ENCODE measurements at places on chromosomes 6 and 20. TPM values are rescaled to one million over a fixed set of nuclear protein-coding genes. Genes with fewer than 3 reads are reported as not detected.

Gene NHSL1
- 2.0 TPM for total RNA-seq

DNA sequence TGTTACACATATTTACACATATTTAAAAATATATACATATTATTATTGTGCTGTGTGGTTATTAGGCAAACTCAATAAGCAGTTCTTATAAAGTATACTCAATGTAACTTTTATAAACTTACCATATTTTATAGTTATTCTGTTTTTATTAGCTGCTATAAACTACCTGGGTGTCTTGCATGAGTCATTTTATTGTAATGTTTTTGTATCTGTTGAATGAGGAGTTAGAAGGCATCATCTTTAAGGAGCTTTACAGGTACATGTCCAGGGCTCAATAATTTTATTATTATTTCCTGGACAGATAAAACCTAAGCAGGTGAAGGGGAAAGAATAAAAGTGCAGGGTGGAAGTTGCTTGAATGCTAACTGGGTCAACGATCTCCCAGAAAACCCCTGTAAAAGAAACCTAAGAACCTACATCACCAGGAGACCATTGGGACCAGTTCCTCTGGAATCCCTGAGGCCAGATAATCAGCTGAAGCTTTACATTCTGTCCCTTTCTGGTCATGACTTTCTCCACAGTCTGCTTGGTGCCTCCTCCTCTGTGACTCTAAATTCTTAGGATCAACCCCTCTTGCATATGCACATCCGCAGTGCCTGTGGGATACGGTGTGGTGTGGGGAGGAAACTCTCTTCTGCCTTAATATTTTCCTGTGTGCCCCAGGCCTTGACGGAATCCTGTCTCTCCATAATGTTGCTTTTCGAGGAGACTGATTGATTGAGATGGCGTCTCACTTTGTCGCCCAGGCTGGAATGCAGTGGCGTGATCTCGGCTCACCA lies 38.0 kb downstream of the TRIM38 start:
- no peak for DNase-seq

Gene CALHM6
- total RNA-seq = 0.80 TPM

- peak; percentile 74 for DNase-seq
Measured at GRCh38 chr20:36435592-36436541, 105.5 kb upstream of the MYL9 start.

Gene EBF4
- total RNA-seq = 1.5 TPM

- DNase-seq = no peak
Measured at GRCh38 chr6:4294636-4295035, 159.3 kb upstream of the ECI2 start.

- no peak for DNase-seq
Measured at GRCh38 chr6:135146162-135146934, 34.8 kb upstream of the MYB start.

Gene HLA-DRB1
- total RNA-seq = 10.2 TPM

DNA sequence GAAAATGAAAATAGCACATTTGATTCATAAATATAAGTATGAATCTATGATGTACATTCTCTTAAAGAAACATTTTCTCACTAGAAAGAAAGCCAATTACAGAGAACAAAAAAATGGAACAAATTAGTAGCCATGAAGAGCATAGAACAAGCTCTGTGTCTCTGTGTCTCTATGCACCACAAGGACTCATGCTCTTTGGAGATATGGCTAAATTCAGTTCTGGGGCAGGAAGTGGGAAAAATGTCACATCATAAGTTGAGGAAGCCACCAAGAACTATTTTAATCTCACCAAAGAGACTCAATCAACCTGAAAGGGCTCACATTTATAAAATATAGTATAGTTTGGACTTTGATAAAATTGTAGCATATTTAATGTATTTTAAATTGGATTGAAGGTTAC lies 1259.8 kb upstream of the GJE1 start:
- no peak for DNase-seq

Gene OLIG3
- not detected for total RNA-seq

- no peak for DNase-seq
Measured at GRCh38 chr6:44667226-44667625, 279.7 kb downstream of the CDC5L start.

DNA sequence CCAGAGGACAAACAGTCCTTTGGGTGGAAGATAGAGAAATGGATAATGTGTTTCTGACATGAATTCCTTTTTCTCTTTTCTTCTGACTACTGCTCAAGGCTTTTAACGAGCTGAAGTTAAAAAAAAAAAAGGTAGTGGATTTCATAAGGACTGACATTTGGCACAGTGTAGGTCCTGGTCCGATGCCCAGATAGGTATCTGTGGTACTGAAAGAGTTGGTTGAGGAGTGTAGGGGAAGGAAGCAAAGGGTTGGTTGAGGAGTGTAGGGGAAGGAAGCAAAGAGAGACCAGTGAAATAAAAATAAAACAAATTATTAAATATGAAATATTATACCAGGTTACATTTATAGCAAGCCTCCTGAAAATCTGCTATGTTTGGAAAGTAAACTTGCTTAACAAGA lies 11.8 kb downstream of the UTRN start:
- peak; percentile 45 for DNase-seq

DNA sequence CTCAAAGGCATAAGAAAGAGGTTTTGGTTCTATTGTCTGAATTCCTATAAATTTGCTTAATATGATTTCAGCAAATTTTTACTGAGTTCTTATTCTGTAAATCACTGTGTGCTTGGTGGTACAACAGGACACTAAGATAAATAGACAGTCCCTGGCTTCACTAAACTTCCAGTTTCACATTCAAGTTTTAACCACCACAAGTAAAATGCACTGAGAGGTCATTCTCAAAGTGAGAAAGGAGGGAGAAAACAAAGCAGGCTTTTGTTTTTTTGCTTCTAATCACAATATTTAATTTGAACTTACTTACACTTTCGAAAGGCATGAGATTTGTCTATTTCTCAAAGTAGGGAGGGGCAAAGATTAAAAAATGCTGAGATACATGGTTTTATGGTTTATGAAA lies 445.7 kb downstream of the CDC5L start:
- no peak for DNase-seq

Gene STMND1
- not detected for total RNA-seq

Gene PRR18
- not detected for total RNA-seq

- DNase-seq = no peak
Measured at GRCh38 chr6:99612551-99613408, 6.1 kb downstream of the PRDM13 start.

GRCh38 chr20:45282700-45283550 lies 23.7 kb upstream of the RBPJL start:
- no peak for DNase-seq

Gene ADGB
- not detected for total RNA-seq

GRCh38 chr6:38507173-38507572 lies 132.6 kb downstream of the BTBD9 start:
- DNase-seq = no peak

DNA sequence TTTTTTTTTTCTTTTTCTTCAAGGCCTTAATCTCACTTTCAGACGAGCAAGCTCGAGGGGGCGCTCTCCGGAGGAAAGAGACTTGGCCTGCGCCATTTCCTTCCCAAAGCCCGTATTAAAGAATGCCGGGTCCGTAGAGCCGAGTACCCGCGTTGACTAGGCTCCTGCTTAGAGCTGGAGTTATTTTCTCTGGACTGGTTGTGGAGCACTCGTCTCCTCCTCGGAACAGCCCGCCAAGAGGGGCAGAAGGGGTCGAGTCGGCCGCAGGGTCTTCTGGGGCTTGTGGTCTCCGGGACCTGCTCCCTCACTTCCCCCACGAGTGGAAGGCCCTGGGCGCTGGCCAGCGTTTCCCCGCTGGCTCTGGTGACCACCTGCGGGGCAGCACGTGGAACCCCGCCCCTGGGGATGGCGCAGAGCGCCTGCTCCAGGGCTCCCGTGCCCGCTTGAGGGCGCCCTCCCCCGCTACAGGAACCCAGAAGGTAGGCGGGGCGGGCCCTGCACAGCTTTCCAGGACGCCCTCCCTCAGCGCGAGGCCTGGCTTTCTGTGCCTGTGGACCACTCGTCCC lies 2.7 kb upstream of the MEI4 start:
- no peak for DNase-seq

Gene MDFI
- not detected for total RNA-seq

DNA sequence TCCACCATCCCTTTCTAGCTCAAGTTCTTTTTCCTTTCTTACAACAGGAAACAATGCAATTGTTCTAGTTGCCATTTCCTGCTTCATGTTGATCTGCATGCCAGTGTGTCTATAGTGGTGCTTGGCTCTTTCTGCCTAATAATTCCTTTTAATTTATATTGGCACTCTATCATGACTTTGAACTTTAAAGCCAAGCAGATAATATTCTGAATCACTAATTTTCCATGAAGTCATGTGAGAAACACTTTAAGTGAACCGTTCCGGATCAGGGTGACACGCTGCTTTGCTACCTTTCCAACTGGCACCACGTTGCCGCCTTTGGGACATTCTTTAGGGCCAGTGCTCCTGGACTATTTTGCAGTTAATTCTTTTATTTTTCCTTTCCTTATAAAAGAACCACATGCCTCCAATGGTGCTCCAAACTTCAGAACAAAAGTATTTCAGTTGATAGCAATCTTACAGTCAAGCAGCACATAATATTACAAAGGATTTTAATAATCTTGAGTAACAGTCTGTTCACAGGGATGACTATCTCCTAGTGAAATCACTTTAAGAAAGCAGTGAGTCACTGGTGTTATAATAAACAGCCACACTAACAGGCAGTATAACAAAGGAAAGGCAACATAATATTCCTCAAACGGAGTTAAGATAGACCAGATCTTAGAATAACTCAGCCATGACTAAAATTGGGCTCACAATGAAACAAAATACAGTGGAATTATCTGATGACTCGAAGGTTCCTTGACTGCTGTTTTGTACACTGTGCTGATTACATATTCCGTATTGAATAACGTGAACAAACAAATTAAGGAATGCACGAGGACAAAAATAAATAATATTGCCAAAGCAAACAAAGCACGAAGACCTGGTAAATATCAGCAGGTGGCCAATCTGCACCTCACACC lies 19.0 kb upstream of the BLOC1S5 start:
- no peak for DNase-seq
